ENCODE measurements at places on chromosomes 2 and 18.

GRCh38 chr2:230179907-230180306, 39.9 kb downstream of the SP110 start:
- no peak for DNase-seq

DNA sequence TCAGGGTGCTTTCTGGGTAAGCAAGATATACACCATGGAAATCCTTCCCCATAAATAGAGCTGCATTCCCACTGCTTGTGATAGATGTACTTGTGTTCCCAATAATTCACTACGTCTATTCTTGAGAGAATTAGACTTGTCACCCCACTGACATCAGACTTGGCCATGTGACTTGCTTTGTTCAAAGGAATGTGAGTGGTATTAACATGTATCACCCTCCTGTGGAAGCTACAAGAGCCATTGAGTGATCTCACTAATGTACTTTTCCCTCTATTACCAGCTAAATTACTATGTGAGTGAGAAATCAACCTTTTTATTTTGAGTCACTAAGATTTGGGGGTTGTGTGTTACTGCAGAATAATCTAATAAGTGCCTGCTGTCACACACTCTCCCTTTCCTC, 176.0 kb downstream of the CCDC178 start:
- no peak for DNase-seq

GRCh38 chr2:1829796-1830195, 85.5 kb upstream of the PXDN start:
- no peak for DNase-seq

GRCh38 chr2:151968770-151969470, 129.9 kb downstream of the CACNB4 start:
- DNase-seq: no peak

- DNase-seq: no peak
Measured at GRCh38 chr2:82879803-82880202, 1579.3 kb downstream of the SUCLG1 start.

DNA sequence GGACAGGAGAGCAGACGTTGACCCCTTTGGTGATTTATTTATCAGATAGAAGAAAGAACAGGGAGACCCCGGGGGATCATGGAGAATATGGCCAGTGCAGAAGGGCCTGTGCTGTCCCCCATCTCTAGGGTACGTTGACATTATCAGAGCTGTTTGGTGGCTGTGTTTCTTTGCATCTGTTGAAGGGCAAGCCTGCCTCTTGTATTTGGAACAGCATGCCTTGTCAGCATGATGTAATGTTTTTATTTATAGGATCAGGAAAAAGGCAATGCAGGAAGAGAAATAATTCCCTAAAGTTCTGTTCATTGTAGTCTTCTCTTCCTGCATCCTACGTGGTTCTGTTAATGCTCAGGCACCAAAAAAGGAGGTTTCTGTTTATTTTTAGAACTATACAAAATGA, 49.8 kb upstream of the CABYR start:
- DNase-seq: no peak

Data from activated CD4-positive, alpha-beta T cell treated with anti-CD3 and anti-CD28 coated beads, Interleukin-2, amount 50 U/mL, for 24 hours (primary cell).